ENCODE measurements at places on chromosomes 4 and X.

DNA sequence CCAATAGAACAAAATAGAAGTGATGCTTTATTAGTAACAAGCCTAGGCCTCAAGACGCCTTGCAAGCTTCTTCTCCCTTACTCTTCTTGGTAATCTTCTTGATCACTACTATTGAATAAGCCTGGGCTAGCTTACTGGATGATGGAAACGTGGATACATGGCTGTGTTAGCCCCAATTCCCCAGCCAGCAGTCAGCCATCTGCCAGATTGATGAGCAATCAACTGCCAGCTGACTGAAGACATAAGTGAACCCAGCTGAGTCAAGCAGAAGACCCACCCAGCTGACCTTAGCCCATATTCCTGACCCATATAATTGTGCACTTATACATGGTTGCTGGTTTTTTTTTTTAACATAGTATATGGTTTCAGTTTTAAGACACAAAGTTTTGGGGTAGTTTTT, 130.4 kb downstream of the DHX15 start:
- no peak overlapping the region for H3K4me3 ChIP-seq
- H3K27ac ChIP-seq, result no peak overlapping the region
- no peaks in the 10 kb centered on the region for H3K27me3 ChIP-seq
- H3K36me3 ChIP-seq, result no peaks in the 10 kb centered on the region
- H3K4me1 ChIP-seq, result no peaks in the 10 kb centered on the region

DNA sequence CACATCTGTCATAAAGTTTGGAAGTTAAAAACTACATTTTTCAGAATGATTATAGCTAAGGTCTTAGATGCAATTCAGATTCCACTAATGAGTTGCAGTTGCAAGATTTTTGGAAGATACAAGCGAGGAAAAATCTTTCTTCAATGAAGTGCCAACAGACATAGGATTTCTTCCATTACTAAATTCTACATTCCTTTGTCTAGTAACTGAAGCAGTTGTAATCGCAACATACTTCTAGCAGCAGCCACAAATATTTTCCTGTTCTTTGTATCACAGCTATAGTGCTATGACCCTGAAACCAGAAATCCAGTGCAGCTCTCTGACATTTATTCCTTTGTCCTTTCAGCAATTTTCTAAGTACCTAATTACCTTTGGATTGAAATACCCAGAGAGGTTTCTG, 225.2 kb upstream of the SLIT2 start:
- H3K36me3 ChIP-seq, result no peaks in the 10 kb centered on the region
- no peak overlapping the region for H3K4me3 ChIP-seq
- H3K27ac ChIP-seq, result no peak overlapping the region
- H3K4me1 ChIP-seq, result no peaks in the 10 kb centered on the region
- H3K27me3 ChIP-seq, result no peaks in the 10 kb centered on the region

DNA sequence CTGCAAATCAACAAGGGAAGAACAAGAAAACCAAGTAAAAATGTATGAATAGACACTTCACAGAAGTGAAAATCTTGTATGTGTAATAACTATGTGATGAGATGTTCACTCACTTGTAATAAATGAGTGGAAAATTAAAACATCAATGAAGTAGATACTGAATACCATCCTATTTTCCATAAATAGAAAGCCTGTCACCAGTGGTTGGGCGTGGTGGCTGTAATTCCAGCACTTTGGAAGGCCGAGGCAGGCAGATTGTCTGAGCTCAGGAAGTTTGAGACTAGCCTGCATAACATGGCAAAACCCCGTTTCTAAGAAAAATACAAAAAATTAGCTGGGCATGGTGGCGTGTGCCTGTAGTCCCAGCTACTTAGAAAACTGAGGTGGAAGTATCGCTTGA, 53.5 kb upstream of the SOD3 start:
- no peaks in the 10 kb centered on the region for H3K36me3 ChIP-seq
- no peaks in the 10 kb centered on the region for H3K4me1 ChIP-seq
- no peak for DNase-seq
- H3K27ac ChIP-seq, result no peak overlapping the region

GRCh38 chr4:3869174-3869572, 103.0 kb downstream of the ADRA2C start:
- H3K27ac ChIP-seq, result no peak overlapping the region
- H3K27me3 ChIP-seq, result peaks cover 7% of the 10 kb centered on the region
- H3K4me1 ChIP-seq, result peaks cover 4% of the 10 kb centered on the region

DNA sequence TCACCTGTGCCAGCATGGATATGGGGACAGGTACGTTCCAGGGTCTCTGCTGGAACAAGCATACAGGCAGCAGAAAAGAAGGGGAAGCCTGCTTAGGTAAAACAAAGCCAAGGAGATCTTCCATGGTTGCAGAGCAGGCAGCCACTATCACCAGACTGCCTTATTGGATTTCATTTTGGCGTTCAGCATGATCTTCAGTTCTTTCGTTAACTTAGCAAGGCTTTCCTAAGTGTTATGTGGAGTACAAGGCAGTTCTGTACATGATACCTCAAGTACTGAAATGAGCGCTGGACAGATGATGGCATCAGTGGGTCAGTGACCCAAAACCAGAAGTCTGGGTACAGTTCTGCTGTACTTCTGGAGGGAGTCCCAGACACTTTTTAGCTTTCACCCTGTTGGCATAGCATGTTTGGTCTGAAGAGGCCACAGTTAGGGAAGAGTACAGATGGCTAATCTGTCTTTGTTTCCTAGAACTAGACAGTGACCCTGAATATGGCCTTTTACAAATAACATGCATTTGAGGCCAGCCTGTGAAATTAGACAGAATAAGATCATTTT, 8.9 kb downstream of the SMIM20 start:
- H3K4me1 ChIP-seq, result no peaks in the 10 kb centered on the region
- H3K36me3 ChIP-seq, result no peaks in the 10 kb centered on the region
- no peak overlapping the region for H3K4me3 ChIP-seq
- DNase-seq, result no peak

- H3K27me3 ChIP-seq, result no peaks in the 10 kb centered on the region
- no peaks in the 10 kb centered on the region for H3K36me3 ChIP-seq
- no peaks in the 10 kb centered on the region for H3K4me1 ChIP-seq
- no peak overlapping the region for H3K27ac ChIP-seq
- DNase-seq, result no peak
- H3K4me3 ChIP-seq, result no peak overlapping the region
These were observed 18.6 kb upstream of the RAP1GDS1 start for GRCh38 chr4:98242538-98242937.

DNA sequence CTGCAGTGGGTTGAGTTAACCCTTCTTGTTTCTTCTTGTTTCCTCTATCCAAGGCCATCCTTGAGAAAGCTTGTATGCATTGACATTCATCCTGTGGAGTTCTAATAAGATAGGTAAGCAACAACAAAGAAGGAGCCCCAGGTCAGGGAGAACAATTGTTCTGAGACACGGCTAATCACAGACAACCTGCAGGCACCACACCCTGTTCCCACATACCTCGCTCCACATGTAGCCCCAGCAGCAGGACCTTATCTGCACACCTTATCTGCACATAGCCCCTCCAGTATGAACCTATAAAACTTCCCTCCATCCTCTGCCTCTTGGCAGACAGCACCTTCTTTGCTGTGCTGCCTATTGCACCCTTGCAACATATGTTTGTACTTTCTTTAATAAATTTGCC, 129.1 kb downstream of the MSL3 start:
- no peak for DNase-seq
- H3K4me3 ChIP-seq, result no peak overlapping the region
- H3K27me3 ChIP-seq, result no peaks in the 10 kb centered on the region
- H3K4me1 ChIP-seq, result no peaks in the 10 kb centered on the region

GRCh38 chr4:138451276-138451663, 209.1 kb upstream of the SLC7A11 start:
- no peaks in the 10 kb centered on the region for H3K4me1 ChIP-seq
- no peaks in the 10 kb centered on the region for H3K27me3 ChIP-seq
- H3K4me3 ChIP-seq, result no peak overlapping the region

- no peaks in the 10 kb centered on the region for H3K4me1 ChIP-seq
- DNase-seq, result no peak
- no peak overlapping the region for H3K4me3 ChIP-seq
- H3K27ac ChIP-seq, result no peak overlapping the region
These were observed 120.2 kb downstream of the FAM53A start for GRCh38 chr4:1563768-1564485.
